ENCODE measurements at places on chromosomes 4 and X.

- no peak for DNase-seq
These were observed 22.1 kb downstream of the UVSSA start for GRCh38 chr4:1369091-1369450.

- DNase-seq = no peak
These were observed 686.0 kb downstream of the PDHA2 start for GRCh38 chr4:96525898-96526297.

- DNase-seq = no peak
These were observed 67.9 kb downstream of the FAM114A1 start for GRCh38 chr4:38935391-38936073.

- no peak for DNase-seq
These were observed 72.9 kb upstream of the STIM2 start for GRCh38 chr4:26787461-26788340.

DNA sequence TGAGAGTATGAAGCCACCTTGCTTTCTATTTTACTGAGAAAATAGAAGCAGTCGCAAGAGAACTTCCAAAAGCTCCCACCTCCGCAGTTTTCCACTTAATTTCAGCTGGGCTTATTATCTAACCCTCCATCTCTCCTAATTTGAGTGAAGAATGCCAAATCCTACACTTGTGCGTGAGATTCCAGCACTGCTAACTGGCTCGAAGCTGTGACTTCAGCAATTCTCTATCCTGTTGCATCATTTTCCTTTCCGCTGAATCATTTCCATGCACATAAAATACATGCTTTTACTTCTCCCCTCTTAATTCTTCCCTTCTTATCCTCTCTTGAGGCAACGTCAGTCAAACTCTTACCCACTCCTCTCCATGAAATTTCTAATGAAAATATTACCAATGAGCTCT, 189.5 kb downstream of the GASK1B start:
- DNase-seq = no peak

GRCh38 chr4:176142253-176142652, 53.1 kb downstream of the SPATA4 start:
- no peak for DNase-seq

- DNase-seq = no peak
These were observed 32.3 kb upstream of the IRF2 start for GRCh38 chr4:184506527-184507121.

GRCh38 chrX:101230636-101231035, 11.1 kb downstream of the DRP2 start:
- DNase-seq = no peak

DNA sequence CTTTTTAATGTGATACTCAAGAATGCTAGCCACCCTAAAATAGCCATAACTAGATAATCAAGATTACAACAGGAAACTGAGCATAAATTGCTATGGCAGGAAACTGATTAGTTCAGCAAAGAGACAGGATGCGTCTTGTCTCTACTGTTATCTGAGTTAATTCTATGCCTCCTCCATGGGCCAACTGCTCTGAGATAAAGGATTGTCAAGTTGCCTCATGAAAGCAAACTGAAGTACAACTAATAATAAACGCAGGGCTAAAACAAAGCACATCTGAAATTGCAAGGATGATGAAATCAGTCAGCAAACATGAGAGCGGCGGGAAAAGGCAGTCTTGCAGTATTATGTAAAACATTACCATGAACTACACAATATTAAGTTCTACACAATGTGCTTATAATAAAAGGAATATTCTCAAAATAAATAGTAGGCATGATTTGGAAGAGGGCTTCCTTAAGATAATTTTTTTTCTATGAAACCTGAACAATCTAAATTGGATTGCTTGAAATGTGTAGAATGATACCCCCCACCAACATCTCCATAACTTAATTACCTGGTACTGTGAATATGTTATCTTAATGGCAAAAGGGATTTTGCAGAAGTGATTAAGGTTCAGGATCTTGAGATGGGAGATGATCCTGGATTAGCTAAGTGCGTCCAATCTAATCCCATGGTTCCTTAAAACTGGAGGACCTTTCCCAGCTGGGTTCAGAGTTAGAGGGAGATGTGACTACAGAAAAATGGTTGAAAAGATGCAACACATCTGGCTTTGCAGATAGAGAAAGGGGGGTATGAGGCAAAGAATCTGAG, 65.9 kb downstream of the ANTXR2 start:
- no peak for DNase-seq

DNA sequence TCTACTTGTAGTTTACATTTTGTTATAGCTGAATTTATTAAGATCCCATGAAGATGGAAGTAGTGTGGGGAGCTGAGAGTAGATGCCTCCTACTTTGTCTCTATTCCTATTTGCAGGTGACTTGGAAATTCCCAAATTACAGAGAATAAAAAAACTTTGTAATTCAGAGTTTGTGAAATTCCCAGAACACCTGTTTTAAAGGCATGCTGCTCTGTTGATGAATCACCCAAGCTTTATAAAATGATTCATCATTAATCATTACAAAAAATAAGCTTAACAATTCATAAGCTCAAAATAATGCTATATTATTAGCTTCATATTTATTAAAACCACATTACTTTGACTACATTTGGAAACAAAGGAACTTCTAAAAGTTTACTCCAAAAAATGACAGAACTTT, 856.3 kb downstream of the RPA4 start:
- no peak for DNase-seq

GRCh38 chrX:30904186-30904585, 15.1 kb upstream of the TAB3 start:
- no peak for DNase-seq

GRCh38 chr4:74598611-74599325, 153.8 kb downstream of the AREG start:
- DNase-seq = no peak

GRCh38 chr4:6121276-6121850, 79.0 kb downstream of the JAKMIP1 start:
- DNase-seq = no peak

- DNase-seq = no peak
These were observed 90.2 kb downstream of the SHOX start for GRCh38 chrX:720825-721224.

DNA sequence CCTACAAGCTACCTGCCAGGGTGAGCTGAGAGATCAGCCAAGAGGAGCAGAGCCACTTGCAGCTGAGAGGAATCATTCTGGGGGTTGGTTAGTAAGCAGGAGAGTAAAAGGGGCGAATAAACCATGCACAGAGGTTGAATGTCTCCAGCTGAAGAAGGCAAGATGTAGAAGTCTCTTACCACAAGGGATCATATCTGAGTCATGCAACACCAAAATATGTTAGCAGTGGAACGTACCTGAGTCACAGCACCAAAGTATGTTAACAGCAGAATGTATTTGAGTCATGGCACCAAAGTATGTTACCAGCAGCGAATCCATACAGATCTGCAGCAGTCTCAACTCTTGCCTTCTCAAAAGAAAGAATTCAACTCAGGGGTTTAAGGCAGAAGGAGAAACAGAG, 29.9 kb downstream of the C4orf51 start:
- DNase-seq = no peak

GRCh38 chr4:173801361-173801760, 271.3 kb upstream of the HAND2 start:
- no peak for DNase-seq

GRCh38 chrX:148774276-148774675, 273.9 kb downstream of the AFF2 start:
- DNase-seq = no peak

DNA sequence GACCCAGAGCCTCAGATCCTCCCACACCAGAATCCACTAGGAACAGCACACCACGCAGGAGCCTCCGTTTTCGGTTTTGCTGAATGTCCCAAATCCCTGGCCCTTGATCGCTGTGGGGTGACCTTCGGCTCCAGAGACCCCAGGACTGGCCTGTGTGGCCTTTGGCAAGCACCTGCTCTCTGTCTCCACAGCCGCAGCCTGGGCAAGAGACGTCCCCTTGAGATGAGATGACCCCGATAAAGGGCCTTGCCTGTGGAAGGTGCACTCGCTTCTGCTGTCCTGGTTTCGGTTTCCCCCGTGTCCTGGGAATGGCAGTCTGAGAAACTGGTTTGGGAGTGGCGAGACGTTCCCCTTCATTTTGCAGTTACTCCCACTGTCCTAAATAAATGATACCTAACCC, 9.6 kb downstream of the PSAPL1 start:
- DNase-seq = no peak

- DNase-seq = no peak
These were observed 104.0 kb downstream of the TMA16 start for GRCh38 chr4:163598489-163598888.

- no peak for DNase-seq
These were observed 67.0 kb upstream of the CITED1 start for GRCh38 chrX:72372735-72373134.

- DNase-seq = no peak
These were observed 45.7 kb upstream of the INTU start for GRCh38 chr4:127586922-127587571.

DNA sequence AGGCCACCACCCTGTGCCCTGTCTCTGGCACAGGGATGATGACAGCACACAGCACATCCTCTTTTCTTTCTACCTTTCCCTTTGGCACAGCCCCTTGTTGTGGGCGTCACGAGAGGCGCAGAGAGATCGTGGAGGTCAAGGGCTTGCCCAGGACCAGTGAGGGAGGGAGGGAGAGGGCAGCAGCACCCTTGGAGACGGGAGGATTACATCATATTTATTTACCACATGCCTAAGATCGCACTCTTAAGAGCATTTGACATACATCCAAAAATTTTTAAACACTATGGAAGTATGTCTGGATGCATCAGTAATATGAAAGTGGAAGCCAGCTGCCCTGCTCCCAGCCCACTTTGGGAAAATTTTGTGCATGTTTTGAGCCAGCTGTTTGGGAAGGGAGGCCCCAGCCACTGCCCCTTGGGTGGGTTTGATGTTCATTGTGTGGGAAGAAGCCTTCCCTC, 12.7 kb downstream of the WFS1 start:
- no peak for DNase-seq

- no peak for DNase-seq
These were observed 2.3 kb downstream of the CDS1 start for GRCh38 chr4:84585251-84585650.

- DNase-seq = no peak
These were observed 89.7 kb upstream of the TFDP3 start for GRCh38 chrX:133307637-133308498.

GRCh38 chr4:17884063-17884462, 73.3 kb downstream of the NCAPG start:
- no peak for DNase-seq

GRCh38 chrX:276581-277201, 4.5 kb upstream of the PLCXD1 start:
- DNase-seq = no peak

DNA sequence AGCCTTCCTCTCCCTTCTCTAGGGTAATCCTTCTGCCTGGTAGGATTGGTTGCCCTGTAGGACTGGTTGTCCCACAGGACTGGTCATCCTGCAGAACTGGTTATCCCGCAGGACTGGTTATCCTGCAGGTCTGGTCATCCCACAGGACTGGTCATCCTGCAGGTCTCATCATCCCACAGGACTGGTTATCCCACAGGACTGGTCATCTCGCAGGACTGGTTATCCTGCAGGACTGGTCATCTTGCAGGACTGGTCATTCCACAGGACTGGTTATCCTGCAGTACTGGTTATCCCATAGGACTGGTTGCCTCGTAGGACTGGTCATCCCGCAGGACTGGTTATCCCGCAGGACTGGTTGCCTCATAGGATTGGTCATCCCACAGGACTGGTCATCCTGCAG, 48.1 kb upstream of the STOX2 start:
- DNase-seq = no peak

DNA sequence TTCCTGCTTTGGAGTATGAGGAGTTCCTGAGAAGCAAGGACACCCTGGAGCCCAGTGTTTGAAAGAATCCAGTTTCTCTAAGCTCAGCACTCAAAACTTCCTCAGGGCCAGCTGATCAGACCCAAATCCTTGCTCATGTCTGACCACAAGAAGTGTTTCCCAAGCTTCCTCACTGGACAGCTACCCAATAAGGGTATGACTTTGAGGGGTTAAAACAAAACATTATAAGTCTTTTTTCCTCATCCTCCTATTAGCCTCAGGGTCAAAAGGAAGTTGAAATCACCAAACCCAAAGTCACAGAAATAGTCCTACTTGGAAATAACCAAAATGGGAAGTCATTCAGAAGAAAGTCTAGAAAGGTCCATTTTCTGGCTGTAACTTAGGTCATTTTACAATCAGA, 13.7 kb downstream of the ZBTB33 start:
- DNase-seq = no peak

GRCh38 chrX:71098302-71098701, 2.7 kb downstream of the FOXO4 start:
- DNase-seq = no peak
